CD4-positive, alpha-beta T cell treated with Interleukin-17A for 4 hours (primary cell): ENCODE measurements at places on chromosomes 16 and 17.

- DNase-seq: peak; percentile 48
Measured at GRCh38 chr17:57986841-57987580, 1.0 kb downstream of the VEZF1 start.

DNA sequence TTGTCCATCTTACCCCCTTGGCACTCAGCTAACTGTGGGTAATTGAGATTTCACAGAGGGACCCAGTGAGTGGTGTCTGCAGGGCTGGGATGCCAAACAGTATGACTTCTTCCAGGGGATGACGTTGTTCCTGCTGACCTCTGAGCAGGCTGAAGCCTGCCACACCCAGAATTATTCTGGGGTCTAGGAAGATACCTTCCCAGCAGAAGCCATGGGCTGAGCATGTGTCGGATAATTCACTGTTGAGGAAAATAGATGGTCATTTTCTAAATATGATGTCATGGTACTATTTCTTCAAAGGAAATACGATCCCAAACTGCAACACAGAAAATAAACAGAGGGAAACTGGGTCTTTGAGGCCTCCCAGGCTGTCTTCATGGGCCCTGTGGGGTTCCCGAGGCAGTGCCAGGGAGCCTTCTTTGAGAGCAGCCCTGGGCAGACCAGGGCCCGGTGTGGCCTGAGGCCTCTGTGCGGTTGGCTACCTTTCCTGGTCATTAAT is 17.4 kb downstream of the WNT9B start:
- no peak for DNase-seq

- DNase-seq: no peak
Measured at GRCh38 chr17:45575126-45575885, 84.8 kb upstream of the PLEKHM1 start.

GRCh38 chr16:86664522-86665318 is 86.4 kb downstream of the FOXL1 start:
- peak; percentile 11 for DNase-seq

GRCh38 chr17:42775534-42776098 is 2.4 kb downstream of the VPS25 start:
- no peak for DNase-seq

DNA sequence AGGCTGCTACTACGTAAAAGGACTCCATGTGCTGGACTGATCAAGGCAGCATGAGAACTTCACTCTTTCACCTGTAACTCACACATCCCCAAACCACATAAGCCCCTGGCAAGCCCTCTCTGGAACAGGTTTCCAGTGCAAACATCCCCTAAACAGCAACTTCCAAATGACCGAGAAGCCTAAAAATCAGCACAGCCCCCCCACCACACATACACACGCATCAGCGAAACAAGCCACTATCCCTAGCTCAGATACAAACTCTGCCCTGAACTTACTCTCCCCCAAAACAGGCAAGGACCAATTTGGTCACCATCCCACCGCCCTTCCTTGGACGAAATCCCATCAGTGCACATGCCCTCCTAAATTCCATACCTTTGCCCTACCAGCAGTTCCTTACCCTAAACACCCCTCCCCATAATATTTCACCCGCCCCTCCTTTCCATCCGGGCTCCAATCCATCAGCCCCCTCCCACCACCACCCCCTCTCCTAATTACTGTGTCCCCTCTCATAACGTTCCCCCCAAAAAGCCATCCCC is 735 bp downstream of the LSM12 start:
- peak; percentile 17 for DNase-seq

DNA sequence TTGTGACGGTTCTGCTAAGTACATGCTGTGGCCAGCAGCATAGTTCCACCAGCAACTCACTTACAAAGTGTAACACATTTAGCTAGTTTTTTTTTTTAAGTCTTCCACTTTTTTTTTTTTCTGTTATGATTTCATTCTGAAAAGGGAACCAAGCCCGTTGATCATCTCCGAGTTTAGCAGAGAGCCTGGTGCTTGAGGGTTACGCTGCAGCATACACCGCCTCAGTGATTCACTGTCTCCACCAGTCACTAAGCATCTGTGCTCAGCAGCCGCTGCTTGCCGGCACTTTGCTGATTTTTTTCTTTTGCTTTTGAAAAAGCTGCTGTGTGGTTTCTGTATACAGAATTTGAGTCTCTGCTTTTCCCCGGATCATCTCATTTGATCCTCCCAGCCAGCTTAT is 194.5 kb upstream of the CDH13 start:
- DNase-seq: no peak

GRCh38 chr16:28495795-28496749 is 1.6 kb downstream of the APOBR start:
- no peak for DNase-seq

DNA sequence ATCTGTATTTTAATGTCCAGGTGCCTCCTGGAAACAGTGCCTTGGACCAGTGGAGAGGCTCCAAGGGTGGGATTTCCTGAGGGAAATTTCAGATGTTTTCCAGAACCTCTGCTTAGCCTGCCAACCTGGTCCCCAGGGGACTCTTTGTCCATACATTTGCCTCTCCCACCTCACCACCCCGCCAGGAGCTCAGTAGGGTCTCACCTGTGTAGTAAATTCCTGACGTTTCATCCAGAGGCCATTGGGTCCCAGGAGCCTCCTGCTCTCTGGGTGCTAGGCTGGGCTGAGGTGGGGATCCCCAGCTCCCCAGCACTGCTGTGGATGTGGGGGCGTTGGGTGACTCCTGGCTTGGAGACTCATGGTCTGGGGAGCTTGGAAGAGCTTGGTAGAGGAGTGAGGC is 2.7 kb downstream of the NLRP1 start:
- no peak for DNase-seq

GRCh38 chr17:37207103-37207502 is 168.7 kb upstream of the C17orf78 start:
- DNase-seq: no peak

- DNase-seq: no peak
Measured at GRCh38 chr17:43312011-43312410, 78.2 kb upstream of the RNU2-1 start.

GRCh38 chr16:83138512-83138911 is 511.7 kb downstream of the CDH13 start:
- DNase-seq: no peak

- DNase-seq: no peak
Measured at GRCh38 chr17:51636291-51636690, 375.9 kb downstream of the UTP18 start.

DNA sequence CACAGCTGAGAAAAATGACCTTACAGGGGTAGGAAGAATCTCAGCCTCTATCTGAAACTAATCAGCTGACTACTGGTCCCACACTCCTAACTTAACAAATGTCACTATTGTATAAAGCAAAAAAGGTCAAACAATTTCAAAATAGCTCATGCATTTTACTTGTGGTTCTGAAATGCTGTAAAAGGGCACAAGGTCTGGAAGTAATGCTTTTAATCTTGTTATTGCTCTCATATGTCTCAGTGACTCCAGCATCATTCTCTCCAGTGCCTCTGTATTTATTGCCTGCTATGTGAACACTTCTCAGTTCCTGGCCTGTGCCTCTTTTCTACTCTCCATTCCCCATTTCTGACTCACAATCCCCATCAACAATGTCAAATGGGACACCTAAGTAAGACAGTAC is 937.7 kb downstream of the CDH11 start:
- no peak for DNase-seq

DNA sequence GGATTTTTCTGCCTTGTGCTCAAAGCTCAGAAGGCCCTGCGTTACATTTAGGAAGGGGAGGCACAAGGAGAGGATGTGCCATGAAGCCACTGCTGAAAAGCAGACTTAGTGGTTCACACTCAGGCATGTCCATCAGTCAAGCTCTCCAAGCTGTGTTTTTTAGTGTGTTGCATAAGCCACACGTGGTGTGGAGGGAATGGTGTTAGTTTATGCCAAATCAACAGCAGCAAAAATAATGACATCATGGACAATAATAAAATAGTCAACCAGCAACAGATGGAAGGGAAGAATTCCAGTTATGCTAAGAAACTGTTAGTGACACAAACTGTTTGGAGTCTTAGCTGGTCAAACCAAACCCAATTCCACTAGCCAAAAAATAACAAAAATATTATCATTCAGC is 438.3 kb downstream of the NPIPA7 start:
- DNase-seq: no peak

DNA sequence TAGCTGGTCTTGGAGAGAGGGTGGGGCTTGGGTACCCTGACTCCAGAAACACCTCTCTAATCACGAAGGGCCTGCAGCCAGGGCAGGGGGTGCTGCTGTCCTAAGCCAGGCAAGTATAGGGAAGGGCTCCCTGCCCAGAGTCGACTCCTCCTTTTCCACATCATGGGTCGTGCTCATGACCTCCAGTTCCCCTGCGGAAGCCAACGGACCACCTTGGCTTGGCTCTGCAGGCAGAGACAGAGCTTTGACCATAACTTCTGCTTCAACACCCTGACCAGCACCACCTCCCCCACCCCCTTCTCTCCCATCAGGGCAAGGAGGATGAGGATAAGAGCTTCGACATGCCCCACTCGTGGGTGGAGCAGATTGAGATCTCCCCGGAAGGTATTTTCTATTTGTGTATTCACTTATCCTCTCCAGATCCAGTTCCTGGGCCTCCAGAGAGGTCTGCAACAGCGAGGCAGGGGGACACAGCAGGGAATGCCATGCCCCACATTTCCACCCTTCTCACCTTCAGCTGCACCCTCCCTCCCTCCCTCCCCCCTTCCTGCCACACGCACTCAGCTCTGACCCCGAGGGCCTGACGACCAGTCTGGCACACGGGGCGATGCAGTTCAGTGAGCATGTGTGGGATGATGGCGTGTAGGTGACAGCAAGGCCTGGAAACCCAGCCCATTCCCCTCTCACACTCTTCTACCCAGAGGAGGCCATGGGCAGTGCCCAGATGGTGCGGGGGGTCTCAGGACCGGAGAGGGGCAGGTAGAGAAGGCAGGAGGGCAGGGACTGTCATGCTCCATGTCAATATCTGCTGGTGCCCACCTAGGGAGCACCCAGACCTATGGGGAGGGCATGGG is 14.0 kb upstream of the KATNB1 start:
- no peak for DNase-seq

DNA sequence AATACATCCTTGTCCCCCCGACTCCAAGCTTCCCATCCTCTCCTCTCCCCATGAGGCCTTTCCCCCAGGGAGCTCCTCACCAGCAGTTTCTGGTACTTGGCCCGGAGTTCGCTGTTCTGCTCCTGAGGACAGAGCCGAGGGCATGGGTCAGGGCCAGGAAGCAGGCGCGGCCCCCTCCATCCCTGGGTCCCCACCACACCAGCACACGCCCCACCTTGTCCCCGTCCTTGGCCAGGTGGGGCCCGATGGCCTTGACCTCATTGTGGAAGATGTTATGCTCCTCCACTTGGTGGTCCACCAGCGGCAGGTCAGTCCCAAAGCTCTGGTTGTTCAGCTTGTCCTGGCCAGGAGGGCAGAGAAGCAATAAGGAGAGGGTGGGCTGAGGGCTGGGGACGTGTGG is 36.2 kb downstream of the PPL start:
- DNase-seq: no peak

DNA sequence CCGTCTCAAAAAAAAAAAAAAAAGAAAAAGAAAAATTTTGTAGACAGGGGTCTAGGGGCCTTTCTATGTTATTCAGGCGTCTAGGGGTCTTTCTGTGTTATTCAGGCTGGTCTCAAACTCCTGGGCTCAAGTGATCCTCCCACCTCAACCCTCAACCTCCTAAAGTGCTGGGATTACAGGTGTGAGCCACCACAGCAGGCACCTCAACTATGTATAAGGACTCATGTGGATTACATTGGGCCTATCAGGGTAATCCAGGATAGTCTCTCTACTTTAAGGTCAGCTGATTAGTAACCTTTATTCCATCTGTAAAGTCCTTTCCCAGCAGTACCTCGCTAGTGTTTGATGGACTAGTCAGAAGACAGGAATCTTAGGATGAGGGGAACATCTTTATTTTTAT is 22.4 kb downstream of the TADA2A start:
- DNase-seq: no peak

GRCh38 chr17:10295728-10296343 is 77.0 kb downstream of the MYH13 start:
- peak; percentile 24 for DNase-seq

- no peak for DNase-seq
Measured at GRCh38 chr17:1928976-1929375, 96.2 kb downstream of the RTN4RL1 start.

- no peak for DNase-seq
Measured at GRCh38 chr17:80387071-80387470, 27.9 kb upstream of the ENDOV start.

- DNase-seq: no peak
Measured at GRCh38 chr17:41919840-41920579, 1.3 kb upstream of the ACLY start.

DNA sequence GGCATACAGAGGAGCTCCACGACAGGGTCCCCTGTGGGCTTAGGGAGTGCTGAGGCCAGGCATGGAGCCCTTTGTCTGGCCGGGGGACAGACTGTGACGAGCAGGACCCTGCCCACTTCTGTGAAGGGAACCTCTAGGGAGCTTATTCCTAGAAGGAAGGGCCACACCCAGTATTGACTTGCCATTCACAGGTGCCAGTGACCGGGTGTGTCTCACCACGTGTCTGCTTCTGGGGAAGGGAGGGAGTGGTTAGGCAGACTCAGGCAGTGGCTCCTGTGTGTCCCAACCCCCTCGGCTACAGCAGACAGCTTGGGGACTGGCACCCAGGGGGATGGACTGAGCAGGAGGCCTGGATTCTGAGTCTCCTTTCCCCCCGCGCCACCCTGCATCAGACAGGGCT is 57.2 kb downstream of the SOCS1 start:
- no peak for DNase-seq

GRCh38 chr17:27585792-27586191 is 45.2 kb upstream of the LGALS9 start:
- no peak for DNase-seq

DNA sequence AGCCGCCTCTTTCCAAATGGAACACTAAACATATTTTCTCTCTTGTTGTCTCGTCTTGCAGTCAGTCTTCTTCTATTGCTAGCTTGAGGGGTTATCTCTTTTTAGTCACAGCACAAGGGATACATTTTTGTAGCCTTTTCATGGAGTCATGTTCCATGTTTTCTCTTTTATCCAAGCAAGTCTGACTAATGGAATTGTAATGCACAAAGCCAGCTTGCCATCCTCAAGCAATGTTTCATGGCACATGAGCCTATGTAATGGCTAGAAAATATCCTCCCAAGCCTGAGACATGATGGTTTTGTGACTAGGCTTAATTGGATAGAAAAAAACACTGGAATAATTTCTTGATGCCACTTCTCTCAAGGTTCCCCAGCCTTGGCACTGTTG is 414.6 kb upstream of the GOT2 start:
- no peak for DNase-seq

DNA sequence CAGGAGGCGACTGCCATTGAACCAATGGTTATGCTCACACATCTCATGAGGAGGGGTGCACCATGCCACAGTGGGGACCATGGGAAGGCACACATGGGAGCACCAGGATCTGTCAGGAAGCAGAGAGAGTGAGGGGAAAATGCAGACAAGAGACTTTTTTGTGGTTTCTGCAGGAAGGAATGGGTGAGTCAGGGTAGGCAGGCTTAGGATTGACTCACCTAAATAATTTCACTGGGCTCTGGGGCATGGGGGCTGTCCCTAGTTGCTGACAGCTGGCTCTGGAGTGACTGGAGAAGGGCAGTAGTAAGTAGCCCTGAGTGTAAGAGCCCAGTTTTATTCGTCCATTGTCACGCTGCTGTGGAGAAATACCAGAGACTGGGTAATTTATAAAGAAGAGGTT is 202.4 kb downstream of the AXIN2 start:
- DNase-seq: no peak
